RCC 7860 (cell line): ENCODE measurements at places on chromosomes 4 and X.

DNA sequence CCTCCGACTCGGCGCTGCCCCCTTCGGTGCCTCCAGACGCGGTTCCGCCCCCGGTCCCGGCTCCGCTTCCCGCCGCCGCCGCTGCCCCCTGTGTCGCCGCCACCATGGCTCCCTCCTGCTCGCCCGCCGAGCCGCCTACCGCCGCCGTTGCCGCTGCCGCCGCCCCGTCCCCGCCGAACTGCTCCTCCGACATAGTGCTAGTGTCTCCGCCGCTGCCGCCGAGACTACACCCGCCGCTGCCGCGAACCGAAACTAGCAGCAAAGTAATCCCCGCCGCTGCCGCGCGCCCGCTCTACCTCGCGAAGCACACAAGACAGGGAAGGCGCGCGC is 340 bp downstream of the HNRNPD start:
- DNase-seq: no peak

GRCh38 chr4:66927937-66928336 is 617.4 kb downstream of the CENPC start:
- no peak for DNase-seq

DNA sequence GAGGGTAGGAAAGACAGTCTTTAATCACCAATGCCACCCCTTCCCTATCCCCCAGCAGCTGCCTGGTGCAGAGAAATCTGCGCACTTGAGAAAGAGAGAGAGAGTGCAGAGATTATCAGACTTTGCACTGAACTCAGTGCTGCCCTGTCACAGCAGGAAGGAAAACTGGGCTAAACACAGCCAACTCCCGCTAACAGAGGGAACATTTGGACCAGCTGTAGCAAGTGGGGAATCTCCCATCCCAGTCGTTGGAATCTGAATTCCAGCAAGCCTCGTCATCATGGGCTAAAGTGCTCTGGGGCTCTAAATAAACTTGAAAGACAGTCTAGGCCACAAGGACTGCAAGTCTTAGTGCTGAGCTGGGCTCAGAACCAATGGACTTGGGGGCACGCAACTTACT is 168.7 kb downstream of the DLG3 start:
- DNase-seq: no peak

GRCh38 chr4:162685410-162685809 is 481.3 kb downstream of the NAF1 start:
- no peak for DNase-seq

GRCh38 chr4:152805071-152805650 is 25.4 kb downstream of the ARFIP1 start:
- no peak for DNase-seq

DNA sequence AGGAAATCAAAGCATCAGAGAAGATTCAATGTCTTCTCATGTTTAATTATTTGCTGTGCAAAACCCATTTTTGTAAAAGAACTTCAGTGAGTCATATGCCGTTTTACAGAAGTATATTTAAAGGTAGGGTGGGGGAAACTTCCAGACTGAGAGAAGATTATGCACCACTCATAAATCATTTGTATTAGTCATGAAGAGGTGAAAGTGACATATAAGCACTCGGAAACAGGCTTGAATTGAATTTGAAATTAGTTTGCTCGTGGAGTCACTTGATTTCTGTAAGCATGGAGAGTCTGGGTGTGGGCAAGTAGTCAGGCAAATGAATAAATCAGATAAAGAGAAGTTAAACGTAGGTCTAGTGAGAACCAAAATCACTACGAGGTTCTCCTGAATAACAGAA is 335.1 kb downstream of the ANK2 start:
- DNase-seq: peak; percentile 66

- no peak for DNase-seq
These were observed 450.2 kb downstream of the PCDH18 start for GRCh38 chr4:137082061-137082460.

- DNase-seq: no peak
These were observed 115.6 kb upstream of the NOCT start for GRCh38 chr4:138899999-138900398.

GRCh38 chr4:138513535-138513934 is 271.4 kb upstream of the SLC7A11 start:
- DNase-seq: no peak

DNA sequence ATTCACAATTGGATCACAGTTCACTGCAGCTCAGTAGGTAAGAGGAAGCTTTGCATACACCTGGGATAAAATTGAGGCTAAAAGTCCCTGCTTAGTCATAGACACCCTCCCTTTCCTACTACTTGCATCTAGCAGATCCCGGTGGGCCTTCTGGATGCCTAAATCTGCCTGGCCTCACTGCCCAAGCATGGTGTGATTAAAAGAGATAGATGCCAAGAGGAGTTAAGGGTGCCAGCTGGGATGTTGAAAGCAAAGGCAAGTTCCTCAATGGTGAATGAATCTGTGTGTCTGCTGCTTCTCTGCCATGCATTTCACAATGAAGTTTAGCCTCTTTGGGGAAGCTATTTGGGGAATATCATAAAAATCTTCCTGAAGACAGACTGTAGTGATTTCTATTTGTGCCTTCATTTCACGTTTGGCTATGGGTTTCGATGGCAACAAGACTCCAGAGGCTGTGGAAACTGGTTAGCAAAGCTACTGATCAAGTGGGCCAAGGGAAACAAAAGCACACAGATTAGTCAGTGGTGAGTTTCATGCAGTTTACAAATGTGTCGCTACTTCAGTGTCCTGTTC is 534.0 kb downstream of the ANKRD50 start:
- no peak for DNase-seq

GRCh38 chrX:77768787-77769186 is 17.2 kb downstream of the ATRX start:
- DNase-seq: no peak

GRCh38 chr4:115780268-115780667 is 666.8 kb upstream of the NDST4 start:
- no peak for DNase-seq

DNA sequence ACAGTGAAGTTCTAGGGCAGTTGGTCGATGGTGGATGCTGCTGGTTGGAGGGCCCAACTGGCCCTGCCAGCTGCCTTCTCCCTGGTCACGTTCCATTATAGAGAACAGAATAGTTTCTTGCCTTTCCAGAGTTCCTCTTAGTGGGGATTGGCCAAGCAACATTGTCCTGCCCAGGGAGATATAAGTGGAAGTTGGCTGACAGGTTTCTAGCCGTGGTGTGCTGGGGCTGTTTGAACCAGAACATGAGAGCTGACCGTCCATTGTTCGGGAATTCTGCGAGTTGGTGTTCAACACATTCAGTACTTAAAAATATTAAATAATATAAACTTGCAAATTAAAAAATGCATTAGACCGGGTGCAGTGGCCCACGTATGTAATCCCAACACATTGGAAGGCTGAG is 3.5 kb upstream of the AFAP1 start:
- DNase-seq: no peak

GRCh38 chr4:101794806-101795205 is 4.3 kb downstream of the BANK1 start:
- no peak for DNase-seq

GRCh38 chr4:152255437-152255836 is 280.5 kb downstream of the FBXW7 start:
- peak; percentile 20 for DNase-seq

GRCh38 chr4:154743683-154744340 is at the start of gene LRAT:
Gene LRAT (plus strand): TSS chr4:154744000. CDS start chr4:154744327, 327 bp downstream.
- no peak for DNase-seq

DNA sequence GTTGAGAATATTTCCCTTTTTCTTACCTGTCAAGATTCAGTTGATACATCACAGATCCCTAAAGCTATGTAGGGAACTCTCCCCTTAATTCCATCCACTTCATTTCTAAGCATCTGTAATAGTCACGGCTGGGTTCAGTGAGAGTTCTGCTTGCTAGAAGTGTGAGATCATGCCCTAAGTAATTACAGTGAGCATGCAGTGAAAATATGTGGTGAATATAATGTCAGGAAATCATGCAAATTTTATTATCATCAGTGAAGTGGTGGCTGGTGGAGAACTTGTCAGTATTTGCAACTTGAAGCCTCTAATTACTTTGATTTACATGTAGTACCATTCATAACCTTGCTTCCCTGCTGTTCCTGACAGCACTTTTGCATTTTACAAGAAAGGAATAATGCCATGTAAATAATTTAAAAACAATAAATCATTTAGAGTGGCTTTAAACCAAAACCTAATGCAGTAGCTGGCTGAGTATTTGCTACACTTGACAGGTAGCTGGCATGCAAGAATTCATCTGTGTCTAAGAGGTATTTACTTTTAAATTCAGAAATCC is 28.3 kb upstream of the CFAP299 start:
- DNase-seq: peak; percentile 51

DNA sequence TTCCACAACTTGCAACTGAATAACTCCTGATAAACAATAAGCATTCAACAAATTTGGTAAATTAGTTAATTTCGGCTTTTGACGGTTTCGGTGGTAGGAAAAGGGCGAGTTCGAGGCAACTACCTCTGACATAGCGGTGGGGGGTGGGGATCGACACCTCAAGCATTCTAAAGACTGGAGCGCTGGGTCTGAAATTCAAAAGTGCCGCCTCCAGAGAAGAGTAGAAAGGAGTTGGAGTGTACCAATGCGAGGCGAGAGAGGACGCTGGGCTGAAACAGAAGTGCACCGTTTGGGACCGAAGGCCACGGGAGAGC is 725 bp downstream of the SMC1A start:
- DNase-seq: no peak

- no peak for DNase-seq
These were observed 207.9 kb upstream of the FAM241A start for GRCh38 chr4:111937368-111937767.

GRCh38 chr4:33465565-33465964 is 2745.4 kb downstream of the PCDH7 start:
- DNase-seq: no peak

DNA sequence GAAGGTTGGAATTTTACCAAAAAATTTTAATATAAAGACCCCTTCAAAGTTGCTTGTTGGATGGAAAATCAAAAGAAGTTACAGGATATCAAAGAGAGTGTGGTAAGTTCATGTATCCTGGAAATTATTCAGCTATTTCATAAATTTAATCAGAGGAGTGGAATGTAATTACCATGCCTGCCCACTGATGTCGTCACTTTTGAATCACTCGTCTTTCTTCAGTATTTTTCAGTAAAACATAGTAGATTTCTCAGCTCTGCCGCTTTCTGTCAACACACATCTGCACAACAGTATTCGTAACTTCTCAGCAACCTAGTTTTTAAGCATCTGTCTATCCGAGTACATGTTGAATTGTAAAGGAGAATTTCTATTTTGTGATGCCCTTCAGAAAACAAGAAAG is 2163.0 kb upstream of the AGA start:
- DNase-seq: no peak
